ENCODE measurements at places on chromosomes 1 and 21.

- H3K27me3 ChIP-seq, result no peaks in the 10 kb centered on the region
- no peak overlapping the region for H3K27ac ChIP-seq
- H3K4me3 ChIP-seq, result no peak overlapping the region
- H3K4me1 ChIP-seq, result no peaks in the 10 kb centered on the region
- no peak for DNase-seq
- H3K36me3 ChIP-seq, result no peaks in the 10 kb centered on the region
Observed at GRCh38 chr1:212738330-212738729, 38.7 kb upstream of the BATF3 start.

GRCh38 chr21:35048183-35048601, 910 bp downstream of the RUNX1 start:
- no peak overlapping the region for H3K4me3 ChIP-seq

- H3K27me3 ChIP-seq, result no peaks in the 10 kb centered on the region
- no peak for DNase-seq
- no peaks in the 10 kb centered on the region for H3K36me3 ChIP-seq
- H3K4me1 ChIP-seq, result no peaks in the 10 kb centered on the region
Observed at GRCh38 chr1:11180342-11180744, 8.8 kb upstream of the ANGPTL7 start.

DNA sequence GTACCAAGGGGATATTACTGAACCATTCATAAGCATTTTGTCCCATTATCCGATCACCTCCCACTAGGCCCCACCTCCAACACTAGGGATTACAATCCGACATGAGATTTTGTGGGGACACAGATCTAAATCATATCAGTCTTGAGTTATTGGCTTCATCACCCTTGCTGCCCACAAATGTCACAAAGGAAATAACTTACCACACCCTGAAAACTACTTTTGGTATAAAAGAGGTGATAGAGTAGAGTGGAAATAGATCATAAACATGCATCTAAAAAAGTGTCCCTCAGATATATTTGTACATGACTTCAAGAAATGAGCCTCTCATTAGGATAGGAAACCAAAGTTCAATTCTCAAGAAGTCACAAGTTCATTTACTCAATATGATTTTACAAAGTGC, 22.6 kb upstream of the FCRL3 start:
- no peaks in the 10 kb centered on the region for H3K4me1 ChIP-seq
- H3K27ac ChIP-seq, result no peak overlapping the region
- no peak for DNase-seq
- H3K4me3 ChIP-seq, result no peak overlapping the region
- no peaks in the 10 kb centered on the region for H3K36me3 ChIP-seq

DNA sequence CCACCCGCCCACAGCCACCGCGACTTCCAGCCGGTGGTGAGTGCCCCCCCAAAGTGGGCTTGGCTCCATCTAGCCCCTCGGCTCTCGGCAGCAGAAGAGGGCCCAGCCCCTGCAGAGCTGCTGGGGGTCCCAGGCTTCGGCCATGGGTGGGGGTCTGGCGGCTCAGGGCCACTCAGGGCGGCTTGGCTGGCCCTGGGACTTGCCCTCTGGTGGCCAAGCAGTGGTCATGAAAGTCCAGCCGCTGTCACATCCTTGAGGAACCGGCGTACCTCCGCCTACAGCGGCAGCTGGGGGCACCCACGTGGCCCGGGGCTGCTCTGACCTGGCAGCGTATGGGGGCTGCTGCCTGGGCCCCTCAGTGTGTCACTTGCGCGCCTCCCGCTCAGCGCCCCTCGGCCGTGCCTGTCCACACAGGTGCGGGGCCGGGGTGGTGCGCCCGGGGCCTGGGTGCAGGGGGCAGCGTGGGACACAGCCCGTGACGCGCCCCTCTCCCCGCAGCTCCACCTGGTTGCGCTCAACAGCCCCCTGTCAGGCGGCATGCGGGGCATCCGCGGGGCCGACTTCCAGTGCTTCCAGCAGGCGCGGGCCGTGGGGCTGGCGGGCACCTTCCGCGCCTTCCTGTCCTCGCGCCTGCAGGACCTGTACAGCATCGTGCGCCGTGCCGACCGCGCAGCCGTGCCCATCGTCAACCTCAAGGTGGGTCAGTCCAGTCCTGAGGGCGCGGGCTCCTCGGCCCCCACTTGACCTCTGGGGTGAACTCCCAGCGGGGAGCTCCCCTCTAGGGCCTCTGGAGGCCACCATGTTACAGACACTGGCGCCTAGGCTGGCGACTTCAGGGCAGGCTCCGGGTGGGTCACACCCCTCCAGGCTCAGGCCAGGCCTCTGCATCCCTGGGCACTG, 32.4 kb downstream of the SLC19A1 start:
- H3K27me3 ChIP-seq, result no peaks in the 10 kb centered on the region
- H3K4me3 ChIP-seq, result no peak overlapping the region
- no peak overlapping the region for H3K27ac ChIP-seq
- H3K36me3 ChIP-seq, result peaks cover 20% of the 10 kb centered on the region
- no peak for DNase-seq
